ENCODE measurements at places on chromosomes 3 and 15.
A peak's percentile ranks its signal among the peaks of the same experiment; 100 is the strongest.

DNA sequence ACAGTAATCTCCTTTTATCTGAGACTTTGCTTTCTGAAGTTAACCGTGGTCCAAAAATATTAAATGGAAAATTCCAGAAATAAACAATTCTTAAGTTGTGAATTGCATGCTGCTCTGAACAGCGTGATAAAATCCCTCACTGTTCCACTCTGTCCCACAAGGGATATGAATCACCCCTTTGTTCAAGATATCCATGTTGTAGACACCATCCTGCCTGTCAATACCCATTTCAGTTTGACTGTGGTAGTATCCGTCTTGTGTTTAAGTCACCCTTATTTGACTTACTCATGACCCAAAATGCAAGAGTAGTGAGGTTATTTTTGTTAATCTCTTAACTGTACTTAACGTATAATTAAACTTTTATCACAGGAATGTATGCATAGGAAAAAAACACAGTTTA, 435.0 kb downstream of the SHQ1 start:
- DNase-seq = no peak

DNA sequence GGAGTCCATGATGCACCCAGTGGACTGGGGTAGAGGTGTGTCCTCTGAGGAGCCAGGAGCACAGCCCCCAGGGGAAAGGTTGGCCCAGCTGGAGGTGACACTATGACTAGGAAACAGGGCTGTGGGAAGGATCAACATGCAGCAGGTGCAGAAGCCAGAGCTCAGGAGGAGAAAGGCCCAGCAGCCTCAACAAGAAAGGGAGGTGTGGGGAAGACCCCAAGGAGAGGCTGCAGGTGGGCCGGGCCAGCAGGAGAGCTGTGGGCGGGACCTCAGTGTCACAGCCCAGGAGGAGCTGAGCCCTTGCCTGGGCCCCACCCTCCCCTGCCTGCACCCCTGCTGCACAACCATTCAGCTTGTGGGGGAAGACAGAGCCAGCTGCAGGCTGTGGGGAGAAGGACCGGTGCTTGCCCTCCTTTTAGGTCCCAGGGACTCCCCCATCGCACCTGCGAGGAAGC, 18.4 kb upstream of the KLF13 start:
- peak; percentile 72 for DNase-seq

GRCh38 chr3:139110072-139110830, 65.6 kb upstream of the PRR23C start:
- no peak for DNase-seq

DNA sequence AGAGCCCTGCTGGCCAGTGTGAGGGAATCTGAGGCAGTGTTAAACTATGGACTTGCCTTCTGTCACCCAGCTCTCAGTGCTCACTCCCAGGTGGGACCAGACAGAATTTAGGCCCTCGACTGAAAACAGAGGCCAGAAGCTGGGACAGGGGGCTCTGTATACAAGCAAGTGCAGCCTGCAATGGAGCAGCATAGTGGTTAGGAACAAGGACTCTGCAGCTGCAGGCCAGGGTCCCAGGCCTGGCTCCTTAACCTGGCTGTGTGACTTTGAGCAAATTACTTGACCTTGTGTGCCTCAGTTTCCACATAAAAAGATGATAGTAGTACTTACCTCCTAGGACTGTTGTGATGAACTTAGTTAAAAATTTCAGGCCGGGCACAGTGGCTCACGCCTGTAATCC, 39.8 kb downstream of the CMTM7 start:
- DNase-seq = no peak

DNA sequence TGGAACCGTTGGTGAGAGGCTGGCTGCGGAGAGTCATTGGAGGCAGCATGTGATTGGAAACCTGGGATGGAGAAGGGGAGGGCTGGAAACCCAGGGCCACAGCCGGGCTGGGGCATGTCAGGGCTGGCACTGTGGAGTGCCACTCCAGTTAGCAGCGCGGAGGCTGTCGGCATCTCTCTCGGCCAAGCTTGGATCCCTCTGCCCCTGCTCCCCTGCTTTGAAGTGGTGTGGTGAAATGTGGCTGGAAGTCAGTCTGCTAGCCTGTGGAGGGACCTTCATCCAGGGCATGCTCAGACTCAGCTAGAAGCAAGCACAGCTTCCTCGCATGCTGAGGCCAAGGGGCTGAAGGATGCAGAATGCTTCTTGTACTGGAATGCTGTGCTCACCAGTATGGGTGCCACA, 13.5 kb downstream of the SLCO3A1 start:
- DNase-seq = no peak

DNA sequence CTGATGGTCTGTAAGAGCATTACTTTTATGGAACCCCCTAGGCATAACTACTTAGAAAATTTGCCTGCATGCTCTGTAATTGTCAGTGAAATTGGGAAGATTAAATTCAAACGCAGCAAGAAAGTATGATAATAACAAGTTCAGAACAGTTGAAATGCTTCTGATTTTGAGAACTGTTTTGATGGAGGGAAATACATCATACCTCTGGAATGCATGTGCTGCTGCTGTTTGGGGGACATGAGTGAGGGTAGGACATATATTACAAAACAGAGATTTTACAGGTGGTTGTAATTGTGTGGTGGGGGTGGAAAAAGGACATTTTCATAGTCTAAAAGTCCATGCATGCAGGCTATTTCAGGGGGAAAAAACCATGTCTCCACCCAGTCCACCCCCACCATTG, 135.0 kb upstream of the DPH6 start:
- no peak for DNase-seq

GRCh38 chr3:101212730-101213129, 107.6 kb downstream of the IMPG2 start:
- DNase-seq = no peak

GRCh38 chr3:16885593-16886302, 993 bp downstream of the PLCL2 start:
- no peak for DNase-seq

- DNase-seq = no peak
Observed at GRCh38 chr3:127458696-127459604, 131.6 kb downstream of the TPRA1 start.

DNA sequence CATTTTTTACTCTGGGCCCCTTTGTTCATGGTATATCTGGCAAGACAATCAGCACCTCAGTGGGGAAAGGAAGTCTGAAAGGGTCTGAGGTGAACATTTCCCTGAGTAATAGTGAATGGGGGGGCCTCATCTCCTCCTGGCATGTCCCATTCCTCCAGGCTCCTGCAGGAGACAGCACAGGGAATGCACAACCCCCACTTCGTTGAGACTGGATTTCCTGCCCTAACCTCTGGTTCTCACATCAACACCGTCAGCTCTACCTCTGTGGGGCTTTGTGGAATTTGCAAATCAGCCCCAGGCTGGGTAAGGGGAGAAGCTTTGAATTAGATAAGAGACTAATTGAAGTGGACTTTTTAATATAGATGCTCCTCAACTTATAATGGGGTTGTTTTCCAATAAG, 168.3 kb upstream of the TRIM42 start:
- DNase-seq = no peak

- DNase-seq = no peak
Observed at GRCh38 chr3:171694888-171695287, 115.4 kb downstream of the PLD1 start.
